Stimulated activated CD8-positive, alpha-beta memory T cell treated with anti-CD3 and anti-CD28 coated beads, Interleukin-4, amount 100 ng/mL, for 1 hour (primary cell): ENCODE measurements at places on chromosomes 7 and 10.

DNA sequence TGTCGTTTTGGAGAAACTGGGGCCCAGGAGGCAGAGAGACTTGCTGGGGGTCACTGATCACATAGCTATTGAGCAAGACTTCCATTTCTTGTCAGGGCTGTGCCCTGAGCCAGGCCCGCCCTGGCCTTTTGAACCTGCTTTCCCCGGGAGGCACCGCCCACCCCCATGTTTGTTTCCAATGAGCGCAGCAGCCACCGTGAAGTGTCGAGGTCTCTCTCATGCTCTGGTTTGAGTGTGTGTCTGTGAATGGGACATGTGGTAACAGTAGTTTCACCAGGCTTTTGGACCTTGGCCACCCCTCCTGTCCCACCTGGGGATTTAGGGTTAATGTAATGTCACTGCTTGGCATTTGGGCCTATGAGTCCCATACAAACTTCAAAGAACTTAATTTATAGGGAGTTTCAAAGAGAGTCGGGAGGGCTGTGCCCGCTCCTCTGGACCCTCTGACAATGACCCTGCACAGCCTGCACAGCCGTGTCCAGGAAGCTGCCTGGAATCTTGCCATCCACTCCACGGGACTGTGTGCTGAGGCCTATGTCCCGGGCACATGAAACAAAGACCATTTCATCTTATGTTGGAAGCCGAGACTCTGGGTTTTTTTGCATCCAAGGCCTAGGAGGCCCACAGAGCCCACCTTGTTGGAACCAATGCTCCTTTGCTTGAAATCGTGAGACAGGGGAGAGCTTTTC lies 6.3 kb downstream of the PRF1 start:
- no peak for DNase-seq

- no peak for DNase-seq
Measured at GRCh38 chr7:137475966-137476365, 132.4 kb upstream of the PTN start.

DNA sequence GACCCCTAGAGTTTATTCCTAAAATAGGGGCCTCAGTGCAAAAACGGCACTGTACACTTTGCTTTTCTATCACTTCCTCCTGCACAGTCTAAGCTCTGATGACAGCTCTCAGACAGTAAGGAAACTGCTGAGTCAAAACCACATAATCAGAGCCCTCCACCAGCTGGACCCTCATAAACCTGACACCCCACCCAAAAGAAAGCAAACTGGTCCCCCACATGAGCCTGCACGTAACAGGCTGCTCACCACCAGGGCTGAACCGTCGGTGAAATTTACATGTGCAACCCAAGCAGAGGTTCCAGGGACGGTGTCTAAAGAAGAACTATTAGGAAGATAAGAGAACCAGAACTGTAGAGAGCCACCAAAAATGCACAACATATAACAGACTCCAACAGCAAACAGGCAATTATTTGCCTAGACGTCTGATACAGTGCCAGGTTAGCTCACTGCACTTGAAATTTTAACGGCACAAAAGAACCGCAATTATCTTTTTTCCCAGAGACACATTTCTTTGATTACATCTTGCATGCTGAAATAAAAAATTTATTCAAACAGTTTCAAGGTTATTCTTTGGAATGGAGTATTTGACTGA lies 19.6 kb downstream of the SGMS1 start:
- no peak for DNase-seq

- no peak for DNase-seq
Measured at GRCh38 chr7:77550586-77550985, 13.5 kb downstream of the PTPN12 start.

DNA sequence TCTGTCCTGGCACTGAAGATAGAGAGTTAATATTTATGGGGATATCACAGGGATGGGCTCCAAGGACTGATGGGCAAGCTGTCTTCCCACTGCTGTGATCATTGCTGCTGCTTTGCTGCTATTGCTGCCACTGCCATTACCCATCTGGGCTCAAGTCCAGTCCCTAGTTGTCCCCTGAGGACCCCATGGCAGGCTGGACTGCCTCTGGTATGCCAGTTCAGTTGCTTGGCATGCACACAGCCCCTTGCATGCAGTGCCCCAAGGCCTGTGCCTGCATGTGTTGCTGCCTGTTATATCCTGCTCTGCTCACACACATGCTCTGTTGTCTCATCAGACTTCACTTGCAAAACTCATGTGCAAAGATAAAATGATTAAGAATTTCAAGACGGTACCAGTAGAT lies 109.5 kb downstream of the ADRA2A start:
- DNase-seq = no peak

GRCh38 chr7:131967216-131967730 lies 410.8 kb upstream of the PODXL start:
- DNase-seq = no peak

GRCh38 chr7:131354390-131354789 lies 26.7 kb downstream of the MKLN1 start:
- DNase-seq = no peak

DNA sequence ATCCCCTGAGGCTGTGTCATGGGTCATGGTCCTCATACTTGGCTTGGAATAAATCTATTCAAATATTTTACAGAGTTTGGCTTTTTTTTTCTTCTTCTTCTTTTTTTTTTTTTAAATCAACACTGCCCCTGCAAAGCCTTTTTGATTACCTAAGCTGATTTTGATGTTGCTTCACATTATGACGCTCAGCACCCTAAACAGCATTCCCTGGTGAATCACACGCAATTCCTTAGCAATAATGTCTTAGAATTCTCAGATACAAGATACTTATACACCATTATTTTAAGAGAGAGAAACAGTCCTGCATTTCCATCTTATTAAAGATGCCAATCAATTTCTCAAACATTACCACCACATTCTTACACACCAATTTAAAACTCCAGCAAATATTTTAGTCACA lies 323.7 kb upstream of the IGFBP3 start:
- DNase-seq = no peak
